ENCODE measurements at places on chromosomes 2 and 18. TPM values are rescaled to one million over a fixed set of nuclear protein-coding genes. Genes with fewer than 3 reads are reported as not detected.

OR6B2 gene
- not detected for total RNA-seq

FBXO15 gene
- total RNA-seq: 1.1 TPM

DQX1 gene
- total RNA-seq: not detected

BOK gene
- 15.0 TPM for total RNA-seq

DNA sequence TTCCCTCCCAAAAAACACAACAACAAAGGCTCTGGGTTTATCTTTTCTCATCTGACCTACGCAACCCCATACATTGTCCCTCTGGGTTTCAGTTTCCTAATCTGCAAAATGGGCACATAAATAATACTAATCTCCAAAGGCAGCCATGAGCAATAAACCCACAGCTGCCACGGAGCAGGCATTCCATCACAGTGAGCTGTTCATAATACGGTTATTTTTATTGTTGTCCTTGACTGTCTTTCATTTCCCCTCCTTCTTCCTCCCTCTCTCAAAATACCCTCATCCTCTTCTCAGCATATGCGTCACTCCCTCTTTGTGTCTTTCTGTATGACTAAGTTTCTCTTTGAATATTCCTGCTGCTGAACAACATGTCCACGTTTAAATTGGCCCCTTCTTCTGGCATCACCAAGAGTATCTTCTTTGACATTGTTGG lies 129.8 kb upstream of the CAB39 start:
- DNase-seq: no peak

GRCh38 chr2:238267884-238268680 lies 20.3 kb downstream of the PER2 start:
- no peak for DNase-seq
